A549 treated with RU486 at 1 μM for 4 hours (cell line): ENCODE measurements at places on chromosomes 13 and 19. TPM values are rescaled to one million over a fixed set of nuclear protein-coding genes. Genes with fewer than 3 reads are reported as not detected.

BST2 gene
- 0.13 to 0.15 TPM in 2 of 5 replicates, not detected in the others for total RNA-seq

RNF17 gene
- not detected in 5 replicates for total RNA-seq

TPP2 gene
- 10.6 to 19.1 TPM (median 18.0 TPM) in 5 replicates for total RNA-seq

ZNF772 gene
- 0.83 to 1.5 TPM (median 1.2 TPM) in 5 replicates for total RNA-seq

N4BP2L1 gene
- 0.29 to 0.88 TPM (median 0.57 TPM) in 5 replicates for total RNA-seq

FBXW9 gene
- total RNA-seq, result 8.2 to 13.6 TPM (median 11.5 TPM) in 5 replicates
